ENCODE measurements at places on chromosomes 4 and X. TPM values are rescaled to one million over a fixed set of nuclear protein-coding genes. Genes with fewer than 3 reads are reported as not detected.

Gene BTC
- not detected for total RNA-seq

Gene ALAS2
- not detected for total RNA-seq

Gene UGT2B10
- not detected for total RNA-seq

Gene ITGB1BP2
- total RNA-seq: 15.7 TPM

- no peak for DNase-seq
Measured at GRCh38 chrX:94914235-94914634, 1240.2 kb downstream of the FAM133A start.

DNA sequence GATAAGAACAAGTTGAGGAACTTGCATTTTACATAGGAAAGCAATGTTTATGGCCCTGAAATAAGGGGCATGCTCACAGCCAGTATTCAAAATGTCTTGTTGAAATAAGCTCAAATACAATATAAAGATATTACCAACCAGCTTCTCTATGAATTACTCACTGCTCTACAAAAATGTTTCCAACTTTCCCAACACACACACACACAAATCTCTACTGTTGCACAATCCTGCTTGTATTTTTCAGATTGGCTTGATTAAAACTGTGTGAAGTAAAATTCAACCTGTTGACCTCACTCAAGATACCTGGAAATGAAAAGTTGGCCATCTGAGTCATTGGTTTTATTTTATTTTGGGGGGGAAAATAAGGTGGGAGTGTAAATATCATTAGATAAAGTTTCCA is 128.6 kb downstream of the CHIC2 start:
- no peak for DNase-seq

- peak; percentile 64 for DNase-seq
Measured at GRCh38 chr4:7987148-7987989, 47.7 kb upstream of the AFAP1 start.

DNA sequence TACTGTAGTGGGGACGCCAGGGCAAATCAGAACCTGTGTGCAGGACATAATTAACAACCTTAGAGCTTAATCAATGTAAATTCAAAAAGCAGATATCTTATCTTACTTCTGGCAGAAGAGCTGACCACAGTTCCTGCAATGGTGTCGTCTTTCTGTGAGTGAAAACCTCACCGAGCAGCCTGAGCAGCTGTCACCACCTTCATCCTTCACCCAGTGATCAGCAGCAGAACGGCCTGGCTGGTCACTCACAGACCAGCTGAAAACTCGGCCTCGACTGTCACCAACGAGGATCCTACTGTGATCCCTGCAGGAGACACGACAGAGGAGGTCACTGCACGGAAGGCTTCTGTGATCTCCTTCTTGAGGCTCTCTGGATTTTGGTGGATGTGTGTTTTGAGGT is 94.2 kb downstream of the CDS1 start:
- DNase-seq: no peak

Gene BEX2
- 0.30 TPM for total RNA-seq

GRCh38 chr4:68182382-68182820 is 52.7 kb upstream of the TMPRSS11F start:
- no peak for DNase-seq

- DNase-seq: no peak
Measured at GRCh38 chr4:8427761-8428287, 12.7 kb downstream of the ACOX3 start.
